ENCODE measurements at places on chromosomes 3 and 15. TPM values are rescaled to one million over a fixed set of nuclear protein-coding genes. Genes with fewer than 3 reads are reported as not detected.

DNA sequence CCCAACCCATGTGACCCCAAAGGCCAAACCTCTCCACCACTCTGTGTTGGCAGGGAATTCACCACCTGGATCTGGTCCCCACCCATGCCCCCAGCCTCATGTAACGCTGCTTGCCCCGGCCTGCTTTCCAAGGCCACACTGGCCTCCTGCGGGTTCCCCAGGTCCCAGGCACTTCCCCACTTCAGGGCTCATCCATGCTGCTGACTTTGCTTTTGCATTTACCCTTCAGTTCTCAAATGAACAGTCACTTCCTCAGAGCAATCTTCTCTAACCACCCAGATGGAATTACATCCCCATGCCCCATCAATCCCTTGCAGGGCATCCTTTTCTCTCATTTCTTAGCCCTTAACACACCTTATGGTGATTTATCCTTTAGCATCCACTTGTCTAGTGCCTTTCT lies 9.2 kb downstream of the DAPK2 start:
- no peak for DNase-seq

- DNase-seq = no peak
Measured at GRCh38 chr3:128413003-128413370, 53.7 kb downstream of the DNAJB8 start.

DNA sequence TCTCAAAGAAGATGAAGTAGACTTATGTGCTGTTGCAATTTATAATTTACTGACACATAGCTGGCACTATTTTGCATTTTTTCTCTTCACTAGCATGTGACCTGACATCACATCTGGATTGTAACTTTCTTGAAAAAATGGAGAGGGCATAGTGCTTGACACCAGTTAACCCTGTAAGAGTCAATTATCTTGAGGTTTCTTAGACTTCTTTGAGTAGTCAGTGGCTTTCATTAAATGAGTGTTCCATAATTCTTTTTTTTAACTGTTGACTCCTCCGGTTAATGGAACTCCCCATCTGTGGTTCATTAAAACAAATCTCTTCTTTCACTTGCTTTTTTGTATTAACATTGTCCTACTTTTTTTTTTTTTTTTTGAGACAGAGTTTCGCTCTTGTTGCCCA lies 16.9 kb upstream of the PRKCI start:
- no peak for DNase-seq

The GPR149 gene
- not detected for total RNA-seq

DNA sequence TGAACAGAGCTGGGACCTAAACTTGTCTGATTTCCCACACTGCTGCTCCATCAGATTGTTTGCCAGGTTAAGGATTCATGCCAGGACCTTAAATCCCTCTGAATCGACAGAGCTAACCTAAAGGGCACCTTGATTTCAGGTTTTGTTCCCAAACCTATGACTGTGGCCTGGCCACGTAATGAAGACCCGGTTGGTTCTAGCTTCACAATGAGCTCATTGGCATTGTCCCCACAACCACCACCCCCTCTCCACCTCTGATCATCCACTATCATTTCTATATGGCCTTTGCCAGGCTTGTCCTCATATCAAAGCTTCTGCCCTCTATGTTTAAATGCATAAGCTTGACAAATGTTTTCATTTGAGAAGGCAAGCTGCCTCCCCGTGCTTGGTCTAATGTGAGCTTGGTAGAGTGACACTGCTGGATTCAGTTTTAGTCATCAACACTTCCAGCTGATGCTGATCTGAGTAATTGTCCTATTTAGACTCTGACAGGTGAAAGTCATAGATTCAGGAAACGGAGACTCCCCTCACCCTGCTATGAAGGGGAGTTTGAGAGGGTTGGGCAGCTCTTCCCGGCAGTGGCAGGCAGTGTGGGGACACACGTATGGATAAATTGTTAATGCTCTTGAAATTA lies 407.1 kb upstream of the CFAP20DC start:
- DNase-seq = no peak

The GPR27 gene
- total RNA-seq = 3.0 TPM
